Activated CD8-positive, alpha-beta memory T cell treated with anti-CD3 and anti-CD28 coated beads for 4 hours (primary cell): ENCODE measurements at places on chromosomes 16 and 17.

DNA sequence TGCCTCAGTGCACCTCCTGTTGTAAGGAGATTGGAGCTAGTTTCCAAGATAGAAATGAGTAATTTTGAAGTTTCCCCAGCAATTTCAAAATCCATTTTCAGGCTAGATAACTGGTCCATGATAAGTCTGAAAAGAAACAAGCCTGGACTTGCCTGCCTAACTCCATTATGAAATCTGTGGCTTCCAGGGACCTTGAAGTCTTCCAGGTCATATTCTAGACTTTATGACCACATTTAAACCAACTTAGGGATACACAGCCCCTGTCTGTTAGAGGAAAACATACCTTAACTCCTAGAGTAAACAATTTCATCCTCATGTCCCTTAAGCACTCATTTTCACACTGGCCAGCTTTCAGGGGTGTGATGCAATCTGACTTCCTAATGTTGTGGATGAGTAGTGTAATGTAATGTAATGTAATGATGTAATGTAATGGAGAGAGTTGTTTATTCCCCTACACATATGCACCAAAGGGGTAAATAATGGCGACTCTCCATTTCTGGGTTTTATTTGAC lies 96.7 kb upstream of the FAM20A start:
- no peak for DNase-seq

DNA sequence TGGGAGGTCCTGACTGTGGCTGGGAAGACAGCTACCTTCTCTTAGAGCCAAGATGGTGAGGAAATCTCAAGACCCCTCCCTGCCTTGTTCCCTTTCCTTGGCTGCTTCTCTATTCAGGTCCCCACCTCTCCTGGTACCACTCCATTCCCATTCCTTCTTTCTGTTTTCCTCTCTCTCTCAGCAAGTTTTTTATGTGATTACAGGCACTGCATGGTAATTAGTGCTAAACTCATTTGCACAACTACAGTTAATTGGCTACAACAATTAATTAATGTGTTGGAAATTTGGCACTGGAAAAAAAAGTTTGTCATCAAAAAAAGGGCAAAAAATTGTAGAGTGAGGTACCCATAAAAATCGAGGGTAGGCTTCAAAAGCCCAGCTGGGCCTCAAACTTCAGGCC lies 45.3 kb downstream of the NEUROD2 start:
- DNase-seq: no peak

- no peak for DNase-seq
Measured at GRCh38 chr16:4200781-4201137, 41.1 kb downstream of the SRL start.

DNA sequence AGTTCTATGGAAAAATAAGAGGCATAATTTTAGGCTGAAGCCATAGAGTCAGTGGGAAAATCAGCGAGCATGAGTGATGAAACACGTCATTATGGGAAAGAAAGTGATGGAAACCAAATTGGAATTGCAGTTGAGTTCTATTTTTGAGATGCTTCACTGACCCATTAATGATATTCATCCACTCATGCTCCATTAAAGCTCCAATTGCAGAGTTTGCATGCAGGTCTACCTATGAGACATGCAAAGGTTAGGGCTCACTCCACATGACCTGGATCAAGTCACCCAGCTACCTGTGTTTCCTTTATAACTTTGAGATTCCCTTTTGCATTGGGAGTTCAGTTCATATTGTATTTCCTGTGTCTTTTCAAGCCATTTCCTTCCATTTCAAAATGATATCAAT lies 8.0 kb upstream of the KRTAP2-4 start:
- no peak for DNase-seq

GRCh38 chr17:17808706-17809432 lies 27.9 kb downstream of the SREBF1 start:
- DNase-seq: no peak

- no peak for DNase-seq
Measured at GRCh38 chr16:85638695-85639409, 25.7 kb downstream of the GSE1 start.

- no peak for DNase-seq
Measured at GRCh38 chr16:10983159-10983558, 38.8 kb downstream of the CLEC16A start.

DNA sequence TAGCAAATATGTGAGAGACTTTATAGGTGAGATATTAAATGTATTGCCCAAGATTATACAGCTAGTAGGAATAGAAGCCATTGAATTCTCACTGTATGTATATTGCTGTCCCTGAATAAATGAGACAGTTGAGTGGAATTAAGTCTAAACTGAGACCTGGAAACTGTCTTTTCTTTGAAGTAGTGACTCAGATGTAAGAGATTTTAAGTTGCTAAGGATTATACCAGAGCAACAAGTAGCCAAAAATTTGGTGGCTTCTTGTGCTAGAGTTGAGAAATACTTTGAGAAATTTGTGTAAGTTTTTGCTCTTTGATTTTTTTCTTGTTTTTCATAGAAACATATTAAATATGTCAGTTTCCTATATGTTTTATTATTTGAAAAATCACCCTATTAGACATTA lies 58.7 kb downstream of the TANC2 start:
- DNase-seq: no peak

DNA sequence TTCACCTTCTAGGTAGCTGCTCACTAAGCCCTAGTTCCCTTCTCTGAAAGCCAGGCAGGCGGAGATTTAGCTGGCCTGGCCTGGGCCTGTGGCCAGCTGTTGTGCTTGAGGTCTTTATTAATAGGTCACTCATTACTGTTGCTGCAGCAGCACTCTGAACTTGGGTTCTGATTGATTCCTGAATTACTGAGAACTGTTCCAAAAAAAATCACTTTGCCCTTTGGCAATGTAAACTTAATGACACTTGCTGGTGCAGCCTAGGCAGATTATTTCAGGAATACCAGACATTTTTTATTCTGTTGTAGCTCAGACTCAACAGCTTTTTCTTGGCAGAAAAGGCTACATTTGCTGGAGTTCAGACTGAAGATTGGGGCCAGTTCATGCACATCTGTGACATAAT lies 2.7 kb downstream of the TOM1L1 start:
- no peak for DNase-seq

DNA sequence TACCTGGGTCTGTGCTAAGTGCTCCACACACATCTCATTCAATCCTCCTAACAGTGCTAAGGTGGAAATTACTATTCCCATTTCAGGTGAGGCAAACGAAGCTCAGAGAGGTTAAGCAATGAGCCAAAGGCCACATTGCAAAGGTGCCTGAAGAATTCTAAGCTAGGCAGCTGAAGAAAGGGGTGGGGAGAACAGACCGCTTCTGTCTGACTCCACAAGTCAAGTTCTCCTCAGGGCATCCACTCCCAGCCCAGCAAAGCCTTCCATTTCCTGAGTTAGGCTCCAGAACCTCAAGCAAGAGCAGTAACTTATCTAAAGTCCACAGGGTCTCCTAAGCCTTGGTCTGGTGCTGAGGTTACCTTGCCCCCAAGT lies 27.0 kb upstream of the MRPS23 start:
- DNase-seq: no peak

DNA sequence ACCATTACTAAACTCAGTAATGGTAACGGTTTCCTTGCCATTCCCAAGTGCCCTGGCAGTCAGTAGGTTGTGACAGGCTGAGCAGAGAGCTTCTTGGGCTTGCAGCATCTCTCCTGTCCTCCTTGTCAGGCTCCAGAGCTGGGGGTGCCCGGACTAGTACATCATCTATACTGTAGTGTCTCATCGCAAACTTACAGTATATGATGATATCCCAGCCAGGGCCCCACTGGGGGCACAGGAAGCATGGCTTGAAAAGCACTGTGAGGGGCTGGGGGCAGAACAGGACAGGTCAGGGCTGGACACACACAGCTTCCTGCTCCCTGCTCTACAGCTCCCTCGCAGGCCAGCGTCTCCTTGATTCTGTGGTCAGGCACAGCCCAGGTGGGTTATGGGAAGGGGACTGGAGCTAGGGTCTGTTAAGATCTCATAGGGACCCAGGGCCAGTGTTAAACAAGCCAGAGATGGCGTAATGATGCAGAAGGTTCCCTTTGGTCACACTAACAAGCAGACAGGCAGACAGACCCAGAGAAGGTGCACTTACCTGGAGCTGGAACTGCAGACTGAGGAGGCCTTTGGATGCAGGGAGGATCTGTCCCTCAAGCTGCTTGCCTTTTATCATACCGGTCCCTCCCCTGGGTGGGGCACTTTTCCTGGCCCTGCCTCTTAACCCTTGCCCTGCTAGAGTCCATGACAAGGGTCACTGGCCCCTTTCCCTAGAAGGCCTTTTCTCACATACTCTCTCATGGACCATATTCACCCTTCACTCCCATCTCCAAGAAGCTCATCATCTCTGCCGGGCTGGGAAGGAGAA lies 6.8 kb downstream of the ERAL1 start:
- DNase-seq: no peak

GRCh38 chr17:79211061-79211770 lies 136.6 kb downstream of the ENGASE start:
- DNase-seq: no peak

DNA sequence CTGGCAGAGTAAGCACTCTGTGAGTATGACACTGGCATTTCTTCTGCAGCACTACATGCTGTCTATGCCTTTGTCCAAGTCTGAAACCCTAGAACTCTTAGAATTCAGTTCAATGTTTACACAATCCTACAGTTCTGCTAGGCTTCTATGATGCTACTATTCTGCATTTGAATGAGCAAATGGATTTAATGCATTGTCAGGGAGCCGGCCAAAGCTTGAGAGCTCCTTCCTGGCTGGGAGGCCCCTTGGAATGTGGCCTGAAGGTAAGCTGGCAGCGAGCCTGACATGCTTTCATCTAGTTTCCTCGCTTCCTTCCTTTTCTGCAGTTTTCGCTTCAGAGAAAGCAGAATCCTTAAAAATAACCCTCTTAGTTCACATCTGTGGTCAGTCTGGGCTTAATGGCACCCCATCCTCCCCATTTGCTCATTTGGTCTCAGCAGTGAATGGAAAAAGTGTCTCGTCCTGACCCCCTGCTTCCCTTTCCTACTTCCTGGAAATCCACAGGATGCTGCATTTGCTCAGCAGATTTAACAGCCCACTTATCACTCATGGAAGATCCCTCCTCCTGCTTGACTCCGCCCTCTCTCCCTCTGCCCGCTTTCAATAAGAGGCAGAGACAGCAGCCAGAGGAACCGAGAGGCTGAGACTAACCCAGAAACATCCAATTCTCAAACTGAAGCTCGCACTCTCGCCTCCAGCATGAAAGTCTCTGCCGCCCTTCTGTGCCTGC lies at the start of gene CCL2:
Gene CCL2, plus strand, starts transcription at position 635 of the 730 bp plus-strand sequence. Its CDS starts 65 bp downstream, at position 700.
- DNase-seq: no peak
